ENCODE measurements at places on chromosomes 6 and 20.

GRCh38 chr20:8296536-8296935 lies 164.5 kb downstream of the PLCB1 start:
- DNase-seq = no peak

DNA sequence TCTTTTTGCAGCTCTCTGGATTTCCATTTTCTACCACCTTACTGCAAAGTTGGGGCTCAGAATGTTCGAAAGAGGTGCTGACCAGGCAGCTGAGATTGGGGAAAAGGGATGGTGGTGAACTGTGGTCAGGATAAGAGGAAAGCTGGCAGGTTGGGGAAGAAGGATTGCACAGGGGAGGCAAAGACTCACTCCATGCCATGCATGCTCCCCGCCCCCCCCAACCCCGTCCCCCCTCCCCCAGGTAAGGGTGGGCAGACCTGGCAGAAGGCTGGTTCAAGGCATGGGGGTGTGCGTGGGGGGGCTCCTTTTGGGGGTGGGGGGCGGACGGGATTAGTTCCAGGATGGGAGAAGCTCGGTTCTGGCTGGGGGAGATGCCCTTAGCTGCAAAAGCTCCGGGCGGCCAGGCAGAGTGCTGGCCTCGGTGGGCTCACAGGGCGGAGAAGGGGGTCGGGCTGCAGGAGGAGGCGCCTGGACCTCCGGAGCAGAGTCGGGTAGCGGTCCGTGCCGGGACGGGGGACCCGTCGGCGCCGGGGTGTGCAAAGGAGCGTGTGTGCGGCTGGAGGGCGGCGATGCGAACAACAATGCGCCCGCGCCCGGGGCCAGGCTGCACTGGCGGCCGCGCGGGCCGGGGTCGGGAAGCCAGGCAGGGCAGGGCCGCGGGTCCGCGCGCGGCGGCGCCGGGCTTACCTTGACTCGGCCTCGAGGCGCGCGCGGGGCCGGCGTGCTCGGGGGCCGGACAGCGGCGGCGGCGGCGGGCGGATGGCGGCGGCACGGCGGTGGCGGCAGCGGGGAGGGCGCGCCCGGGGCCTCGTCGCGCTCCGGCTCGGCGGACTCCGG lies 880 bp downstream of the ADNP start:
- no peak for DNase-seq

DNA sequence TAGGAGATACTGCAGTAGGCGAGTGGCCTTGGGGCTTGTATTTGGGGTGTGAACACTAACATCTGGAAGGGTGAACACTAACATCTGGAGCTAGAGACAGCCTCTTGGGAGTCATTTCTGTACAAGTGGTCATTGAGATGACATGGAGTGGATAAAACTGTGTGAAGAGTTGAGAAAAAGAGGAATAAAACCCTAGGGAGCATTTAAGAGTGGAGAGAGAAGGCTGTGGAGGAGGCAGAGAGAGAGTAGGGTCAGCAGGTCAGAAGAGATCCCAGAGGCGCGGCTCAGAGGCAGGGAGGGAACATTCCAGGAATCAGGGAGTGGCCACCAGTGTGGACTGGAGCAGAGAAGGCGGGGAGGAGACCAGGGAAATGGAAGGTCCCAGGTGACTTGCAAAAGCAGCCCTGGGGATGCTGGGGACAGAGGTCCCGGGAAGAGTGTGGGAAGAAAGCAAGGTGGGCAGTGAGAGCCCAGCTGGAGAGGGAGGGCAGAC lies 202.0 kb upstream of the RNF24 start:
- DNase-seq = no peak

GRCh38 chr6:107154131-107154800 lies 39.0 kb upstream of the BEND3 start:
- DNase-seq = no peak

GRCh38 chr6:22248513-22249308 lies 48.1 kb downstream of the PRL start:
- peak; percentile 55 for DNase-seq

DNA sequence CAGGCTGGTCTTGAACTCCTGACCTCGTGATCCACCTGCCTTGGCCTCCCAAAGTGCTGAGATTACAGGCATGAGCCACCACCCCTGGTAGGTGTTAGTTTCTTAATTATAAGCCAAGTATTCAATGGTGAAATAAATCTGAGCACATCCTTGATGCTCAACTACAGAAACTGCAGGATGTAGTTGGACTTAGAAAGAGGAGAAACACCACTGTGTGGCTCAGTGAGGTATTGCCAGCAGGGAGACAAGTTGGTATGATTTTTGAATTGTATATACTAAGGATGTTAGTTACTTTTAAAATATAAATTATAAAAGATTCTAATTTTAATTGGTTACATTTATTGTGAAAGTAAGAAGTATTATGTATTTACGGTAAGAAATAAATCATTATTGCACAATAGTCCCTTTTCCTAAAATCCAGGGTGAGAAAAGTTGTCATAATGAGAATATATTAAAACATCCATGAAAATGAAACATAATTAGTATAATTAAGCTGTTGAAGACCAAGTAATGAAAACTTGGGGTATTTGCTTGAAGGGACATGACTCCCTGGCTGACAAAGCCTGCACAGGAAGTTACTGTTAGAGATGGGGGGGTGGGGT lies 17.6 kb downstream of the SLC18B1 start:
- peak; percentile 17 for DNase-seq

DNA sequence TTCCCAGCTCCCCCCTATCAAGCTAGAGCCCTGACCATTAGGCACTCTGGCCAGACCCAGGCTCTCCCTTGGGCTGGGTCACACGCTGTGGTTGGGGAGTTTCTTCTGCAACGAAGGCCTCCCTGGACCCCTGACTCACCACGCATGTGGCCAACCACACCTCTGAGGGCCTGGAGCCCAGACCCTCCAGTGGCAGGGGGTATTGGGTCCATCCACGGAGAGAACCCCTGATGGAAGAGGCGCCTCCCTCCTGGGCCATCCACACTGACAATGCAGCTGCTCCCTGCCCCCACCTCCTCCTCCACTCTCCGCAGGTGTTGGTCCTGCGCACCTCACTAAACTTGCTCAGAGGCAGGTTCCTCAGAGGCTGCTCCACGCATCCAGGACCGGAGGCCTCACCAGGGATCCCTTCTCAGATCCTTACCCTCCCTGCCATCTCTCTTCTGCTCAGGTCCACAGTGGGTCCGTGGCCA lies 125.4 kb downstream of the RNASET2 start:
- DNase-seq = no peak

- DNase-seq = no peak
These were observed 100.4 kb upstream of the MLN start for GRCh38 chr6:33904050-33904746.

DNA sequence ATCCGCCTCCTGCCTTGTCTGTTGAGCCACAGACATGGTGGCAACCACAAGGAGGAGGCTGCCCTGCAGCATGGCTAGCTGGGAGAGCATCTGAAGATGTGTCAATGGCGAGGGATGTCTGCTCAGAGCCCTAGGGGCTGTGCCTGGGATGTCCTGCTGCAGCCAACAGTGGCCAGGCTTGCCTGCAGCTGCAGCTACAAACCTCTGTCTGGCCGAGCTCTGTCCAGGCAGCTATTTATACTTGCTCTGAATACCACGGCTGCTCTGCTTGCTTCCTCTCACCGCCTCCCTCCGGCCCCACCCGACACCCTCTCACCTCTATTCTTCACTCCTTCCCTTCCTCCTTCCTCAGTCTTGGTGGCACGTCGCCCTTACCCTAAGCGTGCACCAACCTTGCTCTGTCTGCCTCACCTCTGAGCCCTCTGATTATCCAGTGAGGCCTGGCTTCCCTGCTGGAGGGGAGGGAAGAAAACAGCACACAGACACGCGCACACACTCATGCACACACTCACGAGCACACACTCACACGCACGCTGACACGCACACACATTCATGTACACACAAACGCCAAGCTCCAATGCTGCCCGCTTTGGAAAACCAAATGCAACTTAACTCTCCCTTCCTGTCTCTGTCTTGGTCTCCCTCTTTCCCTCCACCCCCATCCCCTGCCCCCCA lies at the start of gene ANGPT4:
Gene ANGPT4 (minus strand): TSS at position 210 of the 675 bp plus-strand sequence. CDS start 120 bp downstream, at position 90.
- no peak for DNase-seq

DNA sequence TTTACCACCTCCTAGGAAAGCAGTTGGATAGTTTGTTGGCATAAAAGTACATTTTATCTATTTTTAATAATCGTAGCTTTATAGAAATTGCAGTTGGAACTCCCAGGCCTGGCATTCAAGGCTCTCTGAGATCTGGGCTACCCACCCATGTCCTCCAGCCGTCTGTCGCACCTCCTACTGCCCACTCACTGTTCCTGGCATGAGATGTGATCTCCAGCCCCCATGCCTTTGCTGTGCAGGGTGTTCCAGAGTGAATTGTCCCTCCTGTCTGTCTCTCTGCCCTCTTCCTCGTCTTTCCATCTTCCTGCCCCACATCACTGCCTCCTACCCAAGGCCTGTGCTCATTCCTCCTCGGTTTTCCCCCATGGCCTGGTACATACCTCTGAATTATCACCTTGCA lies 50.7 kb downstream of the PTPN1 start:
- DNase-seq = no peak

DNA sequence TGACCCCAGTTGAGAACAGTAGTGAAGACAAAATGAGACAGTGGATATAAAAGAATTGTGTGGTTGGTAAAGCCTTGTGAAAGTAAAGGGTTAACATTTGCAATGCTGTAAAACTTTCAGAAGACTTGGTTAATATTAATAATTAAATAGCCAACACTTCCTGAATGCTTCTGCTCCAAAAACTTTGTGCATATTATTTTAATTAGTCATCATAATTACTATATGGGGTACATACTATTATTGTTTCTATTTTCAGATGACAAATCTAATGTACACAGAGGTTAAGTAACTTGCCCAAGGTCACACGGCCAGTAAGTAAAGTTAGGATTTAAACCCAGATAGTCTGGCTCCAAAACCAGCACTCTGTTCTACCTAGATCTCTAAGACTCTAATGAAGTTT lies 291.3 kb downstream of the OGFRL1 start:
- DNase-seq = no peak

DNA sequence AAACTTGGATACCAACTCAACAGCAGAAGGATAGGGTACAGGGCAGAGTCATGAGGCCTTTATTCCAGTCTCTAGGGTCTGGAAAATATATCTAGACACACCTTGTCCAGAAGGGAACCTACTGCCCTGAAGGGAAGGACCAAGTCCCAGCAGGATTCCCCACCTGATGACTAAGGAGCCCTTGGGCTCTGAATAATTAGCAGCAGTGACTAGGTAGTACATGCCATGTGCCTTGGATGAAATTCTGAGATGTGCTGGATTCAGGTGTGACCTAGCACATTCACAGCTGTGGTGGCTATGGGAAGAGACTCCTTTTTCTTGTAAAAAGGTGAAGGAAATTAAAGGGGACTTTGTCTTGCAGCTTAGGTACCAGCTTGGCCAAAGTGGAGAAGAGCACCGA lies 364.3 kb upstream of the PTCHD4 start:
- no peak for DNase-seq

DNA sequence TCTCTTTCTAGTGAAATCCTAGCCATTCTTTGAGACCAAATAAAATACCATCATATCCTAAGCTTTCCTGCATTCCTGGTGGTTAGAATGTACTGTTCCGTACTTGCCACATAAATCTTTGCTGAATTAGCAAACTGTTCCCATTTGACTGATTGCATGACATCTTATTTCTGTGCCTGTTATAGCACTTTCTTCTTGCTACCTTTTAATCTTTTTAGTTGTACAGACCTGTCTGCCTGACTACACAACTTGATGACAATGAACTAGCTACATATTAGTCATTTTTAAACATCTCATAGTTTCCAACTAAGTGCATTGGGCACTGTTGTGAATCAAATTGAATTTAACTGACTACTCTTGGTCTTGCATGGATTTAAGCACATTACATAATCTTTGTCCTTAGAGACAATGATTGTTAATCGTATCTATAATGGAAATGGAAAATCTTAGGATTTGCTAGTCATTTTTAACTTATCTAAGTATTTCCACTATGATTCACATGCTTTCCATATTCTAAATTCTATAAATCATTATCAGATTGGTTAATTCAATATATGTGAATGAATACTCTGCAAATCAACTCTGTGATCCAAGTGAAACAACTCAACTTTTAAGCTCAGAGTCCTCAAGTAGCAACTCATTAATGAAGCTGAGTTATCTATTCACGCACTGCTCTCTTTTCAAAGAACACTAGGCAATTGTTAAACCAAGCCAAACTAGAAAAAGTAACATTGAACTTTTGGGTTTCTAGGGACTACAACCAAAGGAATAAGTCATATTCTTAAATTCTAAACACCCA lies 109.0 kb downstream of the TNFRSF21 start:
- no peak for DNase-seq

- no peak for DNase-seq
These were observed 1.8 kb upstream of the SAMD5 start for GRCh38 chr6:147506704-147507114.

DNA sequence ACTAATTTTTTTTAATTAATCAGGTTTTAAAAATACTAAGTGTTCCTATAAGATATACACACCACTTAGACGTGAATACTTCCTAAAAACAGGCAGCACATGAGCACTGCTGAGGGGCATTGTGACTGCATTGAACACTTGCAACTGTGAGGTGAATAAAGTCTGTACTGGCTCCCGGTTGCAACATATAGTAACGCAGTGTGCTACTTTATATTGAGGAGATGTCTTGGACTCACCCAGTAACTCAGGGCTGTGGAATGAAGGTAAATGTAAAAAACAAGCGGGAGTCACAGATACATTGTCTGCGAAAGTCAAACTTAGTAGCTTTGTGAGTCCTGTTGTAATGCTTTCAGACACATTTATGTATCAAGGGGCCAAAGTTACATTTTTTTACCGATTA lies 17.0 kb upstream of the HLA-A start:
- DNase-seq = no peak

DNA sequence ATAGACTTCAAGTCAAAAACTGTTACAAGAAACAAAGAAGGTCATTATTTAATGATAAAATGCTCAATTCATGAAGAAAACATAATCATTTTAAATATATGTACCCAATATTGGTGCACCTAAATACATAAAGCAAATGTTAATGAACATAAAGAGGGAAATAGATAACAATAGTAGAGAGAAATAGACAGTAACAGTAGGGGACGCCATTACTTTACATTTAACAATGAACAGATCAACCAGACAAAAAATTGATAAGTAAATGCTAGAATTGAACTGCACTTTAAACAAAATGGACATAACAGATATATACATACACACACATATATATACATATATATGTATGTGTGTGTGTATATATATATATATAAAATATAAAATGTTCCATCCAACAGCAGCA lies 37.4 kb downstream of the IL22RA2 start:
- no peak for DNase-seq

DNA sequence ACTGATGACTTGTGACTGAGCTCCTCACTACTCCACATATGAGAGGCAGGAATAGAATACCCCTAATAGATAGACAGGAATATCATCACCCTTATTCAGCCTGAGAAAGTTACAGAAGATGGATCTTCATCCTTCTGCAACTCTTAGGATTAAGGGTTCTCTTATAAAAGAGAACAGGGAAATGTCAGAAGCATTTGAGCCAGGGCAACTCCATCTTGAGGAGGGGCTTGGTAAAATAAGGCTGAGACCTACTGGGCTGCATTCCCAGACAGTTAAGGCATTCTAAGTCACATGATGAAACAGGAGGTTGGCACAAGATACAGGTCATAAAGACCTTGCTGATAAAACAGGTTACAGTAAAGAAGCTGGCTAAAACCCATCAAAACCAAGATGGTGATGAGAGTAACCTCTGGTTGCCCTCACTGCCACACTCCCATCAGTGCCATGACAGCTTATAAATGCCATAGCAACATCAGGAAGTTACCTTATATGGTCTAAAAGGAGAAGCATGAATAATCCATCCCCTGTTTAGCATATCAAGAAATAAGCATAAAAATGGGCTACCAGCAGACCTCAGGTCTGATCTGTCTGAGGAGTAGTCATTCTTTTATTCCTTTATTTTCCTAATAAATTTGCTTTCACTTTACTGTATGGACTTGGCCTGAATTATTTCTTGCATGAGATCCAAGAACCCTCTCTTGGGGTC lies 97.9 kb downstream of the PLG start:
- no peak for DNase-seq

Data from AG09309 (cell line).